Suppressor macrophage (primary cell): ENCODE measurements at places on chromosomes 1 and 21.

GRCh38 chr1:245749053-245749452, 594.3 kb downstream of the KIF26B start:
- no peak for DNase-seq

DNA sequence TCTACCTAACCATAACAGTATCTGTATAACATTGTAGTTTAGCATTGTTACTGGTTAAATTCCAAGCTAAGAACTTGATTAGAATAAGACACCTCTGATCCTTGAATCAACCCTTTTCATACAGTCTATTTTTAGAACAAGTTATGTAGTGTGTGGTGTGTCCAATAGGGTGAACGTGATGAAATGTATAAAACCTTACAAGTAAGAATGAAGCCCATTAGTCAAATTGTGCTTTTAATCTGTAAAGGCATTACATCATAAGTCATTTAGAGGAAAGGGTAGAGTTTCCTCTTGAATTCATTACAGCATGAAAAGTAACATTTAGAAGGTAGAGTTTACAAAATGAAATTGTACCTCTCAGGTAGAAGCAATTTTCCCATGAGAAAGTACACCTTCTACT, 479.2 kb downstream of the LTN1 start:
- no peak for DNase-seq

GRCh38 chr21:34905218-34905537, 143.9 kb downstream of the RUNX1 start:
- no peak for DNase-seq

DNA sequence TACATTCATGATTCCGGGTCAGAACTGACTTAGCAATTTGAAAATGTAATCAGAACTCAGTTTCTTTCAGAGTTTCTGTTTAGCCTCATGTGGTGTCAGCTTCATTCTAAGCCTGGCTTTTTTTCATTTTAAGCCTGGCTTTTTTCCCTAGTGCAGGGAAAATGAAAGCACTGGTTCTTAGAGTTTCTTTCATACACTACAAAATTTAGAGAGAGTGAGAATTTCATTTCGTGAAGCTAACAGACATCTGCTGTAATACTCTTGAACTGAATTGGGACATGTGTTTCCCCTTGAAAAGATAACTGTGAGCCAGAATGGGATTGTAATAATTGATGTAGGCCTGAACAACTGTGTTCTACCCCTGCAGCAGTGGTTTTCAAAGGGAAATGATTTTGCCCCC, 95.3 kb upstream of the KIAA0040 start:
- no peak for DNase-seq
